A673 (cell line): ENCODE measurements at places on chromosomes 12 and 14.

- no peak for DNase-seq
Observed at GRCh38 chr12:7450667-7451066, 6.7 kb upstream of the CD163L1 start.

DNA sequence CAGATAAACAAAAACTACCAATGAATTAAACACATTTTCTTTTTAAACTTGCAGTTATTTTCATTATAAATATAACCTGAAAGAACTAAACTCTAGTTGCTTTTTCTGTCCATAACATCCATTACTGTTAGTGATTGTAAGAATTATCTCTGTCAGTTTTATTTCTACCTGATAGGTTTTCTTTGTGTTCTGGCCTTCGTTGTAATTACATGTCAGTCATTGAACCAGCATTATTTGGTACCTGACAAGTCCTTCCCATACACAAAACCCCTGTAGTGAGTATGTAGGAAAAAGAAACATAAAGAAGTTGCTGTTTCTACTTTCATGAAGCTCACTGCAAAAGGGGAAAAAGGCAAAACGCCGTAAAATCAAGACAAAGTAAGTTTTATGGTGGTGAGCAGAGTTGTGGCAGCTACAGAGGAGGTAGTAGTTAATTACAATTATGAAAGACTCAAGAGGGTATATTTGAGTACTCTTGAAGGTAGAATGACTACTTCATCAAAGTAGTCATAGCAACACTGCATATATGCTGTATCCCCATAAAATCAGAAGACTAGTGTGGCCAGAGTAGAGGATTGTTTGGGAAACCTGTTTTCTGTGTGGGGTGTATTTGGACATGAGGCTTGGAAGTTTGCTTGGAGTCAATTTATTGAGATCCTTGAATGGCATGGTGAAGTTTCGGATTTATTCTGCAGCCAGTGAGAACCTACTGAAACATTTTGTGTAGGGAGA, 102.8 kb downstream of the SLC5A8 start:
- no peak for DNase-seq

GRCh38 chr14:77103951-77104350, 5.9 kb downstream of the CIPC start:
- no peak for DNase-seq

DNA sequence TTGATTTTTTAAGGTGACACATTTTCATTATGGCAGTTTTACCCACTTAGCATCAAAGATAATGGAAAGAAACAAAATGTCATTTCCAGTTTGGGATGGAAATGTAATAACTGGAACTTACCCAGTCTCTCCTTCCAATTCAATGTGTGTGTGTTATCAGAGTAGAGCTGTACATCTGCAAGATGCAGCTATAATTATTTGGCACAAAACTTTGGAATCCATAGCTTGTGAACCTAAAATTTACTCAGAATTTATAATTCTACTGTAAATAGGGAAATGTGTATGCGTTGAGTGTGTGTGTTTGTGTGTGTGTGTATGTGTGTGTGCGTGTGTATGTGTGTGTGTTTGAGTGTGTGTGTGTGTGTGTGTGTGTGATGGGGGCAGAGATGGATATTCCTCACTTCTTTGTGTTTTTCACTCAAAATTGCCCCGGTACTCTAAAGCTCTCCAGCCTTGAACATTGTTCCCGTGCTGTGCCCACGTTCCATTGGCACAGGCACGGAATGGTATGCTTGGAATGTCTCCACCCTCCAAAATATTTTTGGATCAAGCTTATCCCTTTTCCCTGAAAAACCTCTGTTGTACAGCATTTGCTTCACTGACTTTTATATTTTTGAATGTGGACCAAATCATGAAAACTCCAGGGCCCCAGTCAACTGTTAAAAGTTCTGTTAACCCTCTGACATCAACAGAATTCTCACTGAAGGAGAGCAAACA, 150.2 kb upstream of the BMP4 start:
- peak; percentile 17 for DNase-seq

DNA sequence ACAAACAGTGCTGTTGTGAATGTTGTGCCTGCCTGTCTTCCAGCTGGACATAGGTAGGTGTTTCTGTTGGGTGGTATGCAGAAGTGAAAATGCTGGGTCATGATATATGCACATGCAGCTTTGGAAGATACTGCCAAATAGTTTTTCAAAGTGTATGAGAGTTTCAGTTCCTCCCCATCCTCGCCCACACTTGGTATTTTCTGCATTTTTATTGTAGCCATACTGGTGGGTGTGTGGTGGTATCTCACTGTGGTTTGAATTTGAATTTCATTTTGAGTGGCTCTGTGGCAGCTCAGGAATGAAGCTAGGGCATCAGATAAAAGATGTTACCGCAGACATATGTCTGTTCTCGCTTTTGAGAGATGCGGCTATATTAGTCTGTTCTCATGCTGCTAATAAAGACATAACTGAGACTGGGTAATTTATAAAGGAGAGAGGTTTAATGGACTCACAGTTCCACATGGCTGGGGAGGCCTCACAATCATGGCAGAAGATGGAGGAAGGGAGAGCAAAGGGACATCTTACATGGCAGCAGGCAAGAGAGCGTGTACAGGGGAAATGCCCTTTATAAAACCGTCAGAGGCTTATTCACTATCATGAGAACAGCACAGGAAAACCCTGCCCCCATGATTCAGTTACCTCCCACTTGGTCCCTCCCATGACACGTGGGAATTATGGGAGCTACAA, 183.1 kb downstream of the CAND1 start:
- no peak for DNase-seq

DNA sequence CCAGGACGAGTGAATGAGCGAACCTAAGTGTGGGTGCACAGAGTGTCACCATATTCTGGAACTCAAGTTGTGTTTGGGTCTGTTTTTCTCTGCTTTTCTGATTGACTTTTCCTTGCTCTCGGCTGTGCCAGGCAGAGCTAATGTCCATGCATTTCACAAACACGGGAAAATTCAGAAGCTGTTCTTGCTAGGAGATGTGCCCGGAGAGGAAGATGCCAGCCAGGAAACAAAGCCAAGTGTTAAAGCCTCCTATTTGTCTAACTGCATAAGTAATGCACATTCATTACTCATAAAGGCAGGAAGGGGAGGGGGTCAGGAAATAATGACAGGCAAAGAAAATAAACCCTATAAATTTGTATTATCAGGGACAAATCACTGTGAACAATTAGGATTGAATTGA, 250.4 kb upstream of the SFSWAP start:
- no peak for DNase-seq

- peak; percentile 90 for DNase-seq
Observed at GRCh38 chr12:95723693-95724384, 66.7 kb downstream of the NTN4 start.

- no peak for DNase-seq
Observed at GRCh38 chr12:120994589-120995337, 16.4 kb downstream of the HNF1A start.

GRCh38 chr14:54857830-54858269, 44.8 kb downstream of the GCH1 start:
- no peak for DNase-seq

DNA sequence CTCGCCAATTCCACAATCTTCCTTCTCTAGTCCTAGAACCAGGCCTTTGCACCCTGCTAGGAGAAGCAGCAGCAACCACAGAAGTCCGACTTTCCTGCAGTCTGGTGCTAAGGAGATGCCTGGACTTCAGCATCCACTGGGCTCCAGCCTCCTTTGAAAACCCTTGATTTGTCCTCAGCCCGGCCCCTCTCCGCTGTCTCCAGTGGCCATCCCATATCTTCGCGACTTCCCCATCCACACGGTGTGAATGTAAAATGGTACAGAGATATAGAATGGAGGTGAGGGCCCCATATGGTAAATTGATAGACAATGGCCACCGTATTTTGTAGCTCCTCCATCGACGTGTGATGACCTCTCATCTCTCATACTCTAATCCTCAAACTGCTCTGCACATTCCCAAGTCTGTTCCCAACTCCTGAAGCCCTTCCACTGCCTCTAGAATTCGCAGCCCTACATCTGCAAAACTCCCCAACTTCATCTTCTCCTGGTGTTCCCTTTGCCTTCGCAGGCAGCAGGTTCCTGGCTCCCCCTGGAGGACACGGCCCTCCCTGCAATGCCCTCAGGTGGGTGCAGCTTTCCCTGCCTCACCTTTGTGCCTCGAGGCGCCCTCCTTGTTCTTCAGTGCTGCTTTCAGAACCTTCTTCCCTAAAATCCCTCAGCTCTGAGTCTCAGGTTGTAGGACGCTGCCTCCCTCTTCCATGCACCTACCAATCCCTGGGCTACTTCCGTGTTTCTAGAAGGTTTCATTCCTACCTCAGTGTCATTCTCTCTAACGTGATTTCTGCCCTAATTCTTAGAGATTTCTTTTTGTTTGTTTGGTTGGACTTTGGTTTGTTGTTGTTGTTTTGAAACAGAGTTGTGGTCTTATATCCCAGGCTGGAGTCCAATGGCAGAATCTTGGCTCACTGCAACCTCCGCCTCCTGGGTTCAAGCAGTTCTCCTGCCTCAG, 36.7 kb downstream of the TMBIM6 start:
- peak; percentile 50 for DNase-seq

DNA sequence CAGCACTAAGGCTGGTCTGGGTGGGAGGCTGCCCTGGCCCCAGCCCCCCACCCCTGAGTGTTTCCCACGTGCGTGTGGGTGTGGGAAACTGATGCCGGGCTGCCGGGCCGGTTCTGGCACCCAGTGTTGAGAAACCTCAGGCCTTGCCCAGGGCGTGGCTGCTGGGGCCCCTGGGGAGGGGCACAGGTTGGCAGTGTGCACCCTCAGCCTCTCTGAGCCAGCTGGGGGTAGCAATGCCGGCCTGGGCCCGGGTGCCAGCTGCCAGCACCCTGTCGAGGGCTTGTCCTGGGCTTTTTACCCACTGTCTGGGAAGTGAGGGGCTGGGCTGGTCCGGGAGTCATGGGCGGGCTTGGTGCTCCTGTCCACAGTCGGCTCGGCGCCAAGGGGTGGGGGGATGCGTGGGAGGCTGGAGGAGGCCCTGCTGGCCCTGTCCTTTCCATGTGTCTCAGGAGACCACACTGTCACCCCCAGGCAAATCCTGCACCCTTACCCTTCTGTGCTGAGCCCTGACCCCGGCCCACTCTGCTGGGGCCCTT, 15.7 kb downstream of the ASPG start:
- DNase-seq: no peak

DNA sequence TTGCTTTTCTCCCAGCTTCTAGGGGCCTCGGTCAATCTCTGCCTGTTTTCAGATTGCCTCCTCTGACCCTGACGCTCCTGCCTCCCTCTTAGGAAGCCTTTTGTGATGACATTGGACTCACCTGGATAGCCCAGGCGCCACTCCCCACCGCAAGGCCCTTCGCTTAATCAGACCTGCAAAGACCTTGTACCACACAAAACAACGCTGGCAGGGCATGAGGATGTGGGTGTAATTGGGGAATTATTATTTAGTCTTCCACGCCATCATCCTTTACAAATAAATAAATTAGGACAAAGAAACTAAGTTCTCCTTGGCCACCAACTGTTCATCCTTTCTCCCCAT, 7.7 kb upstream of the VPS37B start:
- no peak for DNase-seq

DNA sequence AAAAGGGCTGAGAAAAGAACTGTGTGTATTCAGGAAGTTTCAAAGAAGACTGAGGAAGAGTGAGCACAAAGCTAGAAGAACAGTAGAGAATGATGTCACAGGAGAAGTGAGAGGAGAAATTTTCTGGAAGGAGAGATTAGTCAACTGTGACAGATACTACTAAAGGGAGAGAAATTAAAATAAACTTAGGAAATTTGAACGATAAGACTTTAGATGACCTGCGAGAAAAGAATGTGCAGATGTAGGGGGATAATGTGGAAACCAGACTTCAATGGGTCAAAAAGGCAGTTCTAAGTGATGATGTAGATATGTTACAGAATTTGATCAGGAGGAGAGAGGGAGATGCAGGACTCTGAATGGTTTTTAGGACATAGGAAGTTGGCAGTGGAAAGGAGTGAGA, 287.4 kb downstream of the SYT1 start:
- DNase-seq: no peak

- DNase-seq: no peak
Observed at GRCh38 chr12:40015345-40015744, 90.5 kb downstream of the SLC2A13 start.

GRCh38 chr14:54920052-54920451, 17.4 kb upstream of the GCH1 start:
- no peak for DNase-seq

DNA sequence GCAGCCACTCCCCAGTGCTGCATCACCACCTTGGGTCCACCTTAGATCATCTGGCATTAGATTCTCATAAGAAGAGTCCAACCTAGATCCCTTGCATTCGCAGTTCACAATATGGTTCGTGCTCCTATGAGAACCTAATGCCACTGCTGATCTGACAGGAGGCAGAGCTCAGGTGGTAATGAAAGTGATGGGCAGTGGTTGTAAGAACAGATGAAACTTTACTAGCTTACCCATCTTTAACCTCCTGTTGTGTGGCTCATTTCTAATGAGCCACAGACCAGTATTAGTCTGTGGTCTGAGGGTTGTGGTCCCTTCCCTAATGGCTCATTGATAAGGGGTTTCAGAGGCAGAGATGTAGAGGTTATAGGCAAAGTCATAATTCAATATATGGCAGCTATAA, 615.9 kb upstream of the MIS18BP1 start:
- no peak for DNase-seq

GRCh38 chr12:24446287-24446686, 496.8 kb upstream of the SOX5 start:
- no peak for DNase-seq

DNA sequence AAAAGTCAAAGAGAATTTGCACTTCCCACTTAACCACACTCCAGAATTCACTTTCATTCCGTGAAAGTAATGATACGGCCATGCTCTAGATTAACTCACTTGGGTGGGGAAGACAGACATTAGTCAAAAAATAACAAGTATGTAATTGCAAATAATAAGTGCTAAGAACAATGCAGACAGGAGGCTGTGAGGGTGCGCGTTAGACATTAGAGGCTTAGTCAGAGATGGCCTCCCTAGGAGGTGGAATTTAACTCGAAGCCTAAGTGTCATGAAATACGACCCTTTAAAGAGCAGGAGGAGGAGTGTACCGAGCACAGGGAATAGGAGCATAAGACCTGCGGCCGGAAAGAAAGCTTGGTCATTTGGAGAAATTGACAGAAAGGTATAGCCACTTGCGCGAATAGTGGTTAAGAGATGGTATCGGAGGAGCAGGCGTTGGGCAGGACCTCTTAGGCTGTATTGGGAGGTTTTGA, 628 bp downstream of the SNRPF start:
- peak; percentile 33 for DNase-seq

DNA sequence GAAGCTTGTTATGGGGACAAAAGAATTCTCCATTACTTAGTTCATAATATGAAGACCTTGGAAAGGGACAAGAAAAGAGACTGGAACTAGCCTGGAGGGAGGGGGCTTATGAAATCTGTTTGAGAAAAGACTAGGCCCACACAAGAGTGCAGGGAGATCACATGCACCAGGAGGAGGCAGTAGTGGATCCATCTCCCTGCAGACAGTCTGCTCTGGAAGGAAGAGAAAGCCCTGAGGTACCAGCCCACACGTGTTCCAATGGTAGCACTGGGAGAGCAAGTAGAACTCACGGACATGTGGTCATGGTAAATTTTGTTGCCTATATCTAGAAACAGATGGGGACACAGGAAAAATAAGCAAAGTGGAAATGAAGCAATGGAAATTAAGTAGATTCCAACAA, 445.4 kb downstream of the SOX5 start:
- DNase-seq: no peak
